ENCODE measurements at places on chromosomes 5 and 9.

DNA sequence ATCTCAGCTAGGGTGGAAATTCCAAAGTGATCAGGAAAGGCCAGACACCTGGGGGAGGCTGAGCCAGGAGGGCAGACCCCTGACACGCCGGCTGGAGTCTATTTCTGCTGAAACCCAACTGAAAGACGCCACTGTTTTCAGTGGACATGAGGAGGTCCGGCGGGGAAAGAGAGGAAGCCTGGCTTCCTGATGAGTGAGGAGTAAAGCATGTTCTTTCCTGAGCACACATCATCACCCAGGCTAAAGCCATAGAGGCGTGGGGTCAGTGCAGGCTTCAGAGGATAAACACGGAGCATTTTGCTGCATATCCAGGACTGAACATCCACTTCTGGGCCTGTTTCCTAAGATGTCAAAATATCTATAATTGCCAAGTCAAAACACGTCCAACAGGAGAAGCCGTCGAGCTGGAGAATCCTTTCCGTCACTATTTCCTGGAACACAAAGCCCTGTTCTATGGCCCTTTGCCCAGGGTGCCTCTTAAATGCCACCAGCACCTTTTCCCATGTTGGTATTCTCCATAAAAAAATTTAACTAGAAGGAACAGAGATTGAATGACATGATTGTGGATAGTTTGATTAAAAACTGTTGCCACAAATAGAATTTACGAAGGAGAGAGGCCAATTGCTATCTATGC is 597.9 kb upstream of the ADAMTS16 start:
- no peak for DNase-seq

- DNase-seq, result no peak
Observed at GRCh38 chr5:160312960-160313727, 780 bp upstream of the CCNJL start.

DNA sequence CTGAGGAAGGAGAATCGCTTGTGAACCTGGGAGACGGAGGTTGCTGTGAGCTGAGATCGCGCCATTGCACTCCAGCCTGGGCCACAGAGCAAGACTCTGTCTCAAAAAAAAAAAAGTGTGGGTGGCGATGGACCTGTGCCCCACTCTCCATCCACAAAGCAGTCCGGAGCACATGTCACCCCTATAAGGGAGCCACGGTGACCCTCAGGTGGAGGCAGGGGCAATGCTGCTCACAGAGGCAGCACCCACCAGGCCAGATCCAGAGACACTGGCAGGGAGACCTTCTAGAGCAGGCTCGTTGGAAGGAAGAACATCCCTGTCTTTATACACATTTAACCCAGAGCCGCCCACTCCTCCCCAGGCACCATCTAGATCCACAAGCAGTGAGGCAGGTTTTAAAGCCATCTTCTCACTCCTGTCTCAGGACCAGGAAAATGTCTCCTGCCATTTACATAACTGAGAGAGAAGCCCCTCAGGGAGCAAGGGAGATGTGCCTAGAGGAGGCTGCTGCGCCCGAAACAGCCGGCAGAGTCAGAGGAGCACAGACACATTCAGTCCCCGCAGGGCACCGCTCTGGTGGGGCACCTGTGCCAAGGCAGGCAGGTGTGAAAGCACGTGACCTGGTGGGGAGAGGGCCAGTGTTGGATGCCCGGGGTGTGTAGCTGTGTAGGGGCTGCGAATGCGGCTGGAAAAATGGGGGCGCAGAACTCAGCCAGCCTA is 31.6 kb upstream of the ADAMTS2 start:
- DNase-seq, result no peak

DNA sequence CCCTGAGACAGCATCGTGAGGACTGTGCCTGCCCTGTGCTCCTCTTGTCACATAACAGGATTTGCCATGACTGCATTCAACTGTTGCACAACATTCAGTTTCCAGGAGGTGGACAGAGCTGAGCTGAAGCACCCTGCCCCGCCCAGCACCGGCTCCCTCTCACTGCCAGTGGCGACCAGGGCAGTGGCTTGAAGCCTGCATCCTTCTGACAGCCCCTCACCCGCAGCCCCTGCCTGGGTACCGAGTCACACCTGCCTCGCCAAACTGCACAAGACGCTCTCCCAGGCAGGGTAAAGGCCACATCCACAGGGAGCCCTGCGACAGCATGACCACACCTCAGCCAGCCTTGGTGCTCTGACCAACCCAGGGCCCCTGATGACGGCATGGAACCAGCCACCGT is 59.9 kb upstream of the ZNF354A start:
- DNase-seq, result no peak

DNA sequence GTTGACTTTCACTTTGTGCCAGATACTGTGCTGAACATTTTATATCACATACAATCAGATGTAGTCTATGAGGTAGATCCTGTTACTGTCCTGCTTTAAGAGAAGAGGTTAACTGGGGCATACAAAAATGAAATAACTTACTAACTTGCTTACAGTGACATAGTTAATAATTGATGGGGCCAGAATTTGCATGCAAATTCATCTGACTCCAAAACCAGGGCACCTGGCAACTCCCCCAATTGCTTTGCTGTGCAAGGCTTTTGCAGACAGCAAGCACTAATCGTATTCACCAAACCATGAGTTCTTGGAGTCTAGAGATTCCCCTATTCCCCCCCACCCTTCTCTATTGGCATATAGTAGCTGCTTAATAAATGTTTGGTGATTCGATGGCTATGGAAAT is 155.9 kb downstream of the TTLL11 start:
- no peak for DNase-seq

DNA sequence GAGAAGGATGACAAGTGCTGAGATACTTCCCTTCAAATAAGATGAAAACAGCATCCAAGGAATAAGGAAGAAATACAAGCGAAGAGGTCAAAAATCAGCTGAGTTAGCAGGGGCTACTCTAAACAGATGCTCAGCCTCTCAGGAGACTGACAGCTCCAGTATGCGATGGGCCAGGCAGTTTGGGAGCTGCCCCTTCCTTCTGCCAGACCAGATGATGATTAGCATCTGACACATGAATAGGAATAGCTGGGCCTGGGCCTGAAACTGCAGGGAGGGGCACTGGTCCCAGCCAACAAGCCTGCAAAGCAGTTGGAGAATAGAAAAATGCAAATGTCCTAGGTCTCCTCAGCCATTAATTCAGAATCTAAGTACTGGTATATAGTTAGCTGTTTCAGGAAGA is 13.1 kb upstream of the MAP3K1 start:
- DNase-seq, result no peak

GRCh38 chr5:16659536-16659935 is 42.7 kb upstream of the RETREG1 start:
- DNase-seq, result no peak

DNA sequence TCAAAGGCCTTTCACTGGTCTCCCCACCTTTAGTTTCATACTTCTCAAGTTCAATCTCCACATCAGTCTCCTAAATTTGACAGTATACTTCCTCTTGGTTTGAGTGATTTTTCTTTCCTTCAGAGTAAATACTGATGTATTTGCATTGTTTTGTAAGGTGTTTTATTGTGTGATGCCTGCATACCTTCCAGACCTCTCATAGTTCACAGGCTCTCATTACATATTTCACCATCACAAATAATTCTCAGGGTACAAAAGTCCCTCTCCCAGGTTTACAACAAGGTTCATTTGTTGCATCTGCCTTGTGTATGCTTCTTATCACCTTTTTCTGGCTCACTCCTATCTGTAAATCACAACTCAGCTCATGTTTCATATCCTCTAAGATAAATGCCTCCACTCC is 22.2 kb upstream of the TUSC1 start:
- no peak for DNase-seq

GRCh38 chr9:110076894-110077725 is 130.8 kb downstream of the C9orf152 start:
- DNase-seq, result peak; percentile 78

GRCh38 chr9:108618906-108619550 is 236.8 kb downstream of the ACTL7B start:
- DNase-seq, result peak; percentile 30

- no peak for DNase-seq
Observed at GRCh38 chr5:67026278-67026677, 170.3 kb downstream of the CD180 start.

GRCh38 chr9:89786655-89787054 is 181.8 kb downstream of the GADD45G start:
- no peak for DNase-seq

- no peak for DNase-seq
Observed at GRCh38 chr5:95072281-95072680, 212.6 kb downstream of the MCTP1 start.

DNA sequence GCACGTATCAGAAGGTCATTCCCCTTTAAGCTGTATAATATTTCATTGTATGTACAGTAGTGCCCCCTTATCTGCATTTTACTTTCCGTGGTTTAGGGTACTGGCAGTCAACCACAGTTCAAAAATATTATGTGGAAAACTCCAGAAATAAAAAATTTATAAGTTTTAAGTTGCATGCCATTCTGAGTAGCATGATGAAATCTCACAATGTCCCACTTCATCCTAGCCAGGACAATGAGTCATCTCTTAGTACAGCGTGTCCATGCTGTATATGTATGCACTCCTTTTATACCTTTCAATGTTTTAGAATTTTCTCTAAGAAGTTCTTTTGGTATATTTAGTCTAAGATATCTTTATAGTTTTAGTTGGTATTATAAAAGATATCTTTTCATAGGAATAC is 115.0 kb upstream of the HAND1 start:
- DNase-seq, result peak; percentile 35

DNA sequence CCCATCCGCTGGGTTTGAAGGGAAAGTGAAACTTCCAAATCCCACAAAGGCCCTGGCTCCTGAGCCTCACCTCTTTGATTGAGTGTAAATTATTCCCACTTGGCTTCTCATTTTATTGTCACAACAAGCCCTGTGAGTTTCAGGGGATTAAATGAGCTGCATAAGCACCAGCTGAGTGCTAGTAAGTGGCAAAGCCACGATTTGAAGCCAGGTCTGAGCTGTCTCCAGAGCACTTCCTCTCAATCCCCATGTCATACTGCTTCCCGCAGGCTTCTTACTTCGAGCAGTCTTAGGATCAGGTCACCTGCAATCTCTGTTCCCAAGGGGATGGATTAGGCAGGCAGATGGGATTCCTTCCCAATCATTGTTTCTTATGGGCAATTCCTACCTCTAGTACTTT is 18.0 kb downstream of the RPS14 start:
- no peak for DNase-seq

DNA sequence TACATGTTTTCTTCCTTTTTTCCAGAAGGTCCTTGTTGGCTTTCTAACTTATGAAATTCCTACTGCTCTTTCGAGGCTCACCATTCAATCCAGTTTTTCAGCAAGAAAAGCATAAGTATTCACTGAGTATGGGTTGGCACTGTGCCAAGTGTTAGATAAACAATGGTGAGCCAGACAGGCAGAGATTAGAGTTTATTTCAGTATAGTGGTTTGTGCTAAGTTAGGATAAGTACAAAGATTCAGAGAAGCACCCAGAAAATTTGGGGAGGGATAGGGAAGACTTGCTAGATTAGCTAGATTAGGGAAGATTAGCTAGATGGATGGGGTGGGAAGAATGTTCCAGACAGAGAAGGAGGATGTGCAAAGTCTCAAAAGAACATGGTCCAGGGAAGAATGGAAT is 122.9 kb downstream of the OXCT1 start:
- peak; percentile 74 for DNase-seq

GRCh38 chr5:145056800-145057199 is 778.3 kb downstream of the PRELID2 start:
- DNase-seq, result peak; percentile 56

- peak; percentile 98 for DNase-seq
Observed at GRCh38 chr9:131635285-131635684, 90.0 kb downstream of the PRRT1B start.

- DNase-seq, result no peak
Observed at GRCh38 chr5:10277773-10278630, 27.9 kb downstream of the CCT5 start.

DNA sequence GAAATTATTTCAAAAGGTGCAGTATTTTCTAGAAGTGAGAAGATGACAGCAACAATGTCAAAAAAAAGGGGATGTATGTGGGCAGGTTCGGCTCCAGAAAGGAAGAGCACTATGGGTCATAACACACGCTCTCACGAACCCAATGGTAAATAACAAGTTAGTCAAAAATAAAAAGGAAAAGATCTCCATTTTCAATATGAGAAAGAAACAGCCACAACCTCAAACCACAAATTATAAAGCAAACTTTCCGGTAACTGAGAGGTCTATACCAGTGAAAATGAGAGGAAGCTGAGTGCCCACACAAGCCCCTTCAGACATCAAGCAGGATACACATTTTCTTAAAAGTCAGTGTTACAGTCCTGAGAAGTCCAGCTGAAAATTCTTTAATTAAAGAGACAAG is 398.5 kb upstream of the RPS23 start:
- DNase-seq, result no peak

- no peak for DNase-seq
Observed at GRCh38 chr9:4211806-4212205, 88.1 kb downstream of the GLIS3 start.

- DNase-seq, result peak; percentile 38
Observed at GRCh38 chr5:17763301-17763700, 129.0 kb downstream of the TAF11L14 start.

Measured in brain microvascular endothelial cell (primary cell).